Gastroesophageal sphincter (tissue), 4 donors: ENCODE measurements at places on chromosomes 7 and 10.

GRCh38 chr10:116835658-116836057 is 13.6 kb upstream of the ENO4 start:
- no peak for ATAC-seq
- no peaks in the 10 kb centered on the region for H3K27me3 ChIP-seq
- H3K4me3 ChIP-seq, result no peak overlapping the region
- no peak overlapping the region for H3K27ac ChIP-seq
- no peaks in the 10 kb centered on the region for H3K4me1 ChIP-seq

- ATAC-seq, result no peak
- H3K36me3 ChIP-seq, result no peaks in the 10 kb centered on the region
- no peaks in the 10 kb centered on the region for H3K4me1 ChIP-seq
- H3K27me3 ChIP-seq, result no peaks in the 10 kb centered on the region
- no peak overlapping the region for H3K4me3 ChIP-seq
Observed at GRCh38 chr10:22874189-22874854, 53.5 kb upstream of the ARMC3 start.

DNA sequence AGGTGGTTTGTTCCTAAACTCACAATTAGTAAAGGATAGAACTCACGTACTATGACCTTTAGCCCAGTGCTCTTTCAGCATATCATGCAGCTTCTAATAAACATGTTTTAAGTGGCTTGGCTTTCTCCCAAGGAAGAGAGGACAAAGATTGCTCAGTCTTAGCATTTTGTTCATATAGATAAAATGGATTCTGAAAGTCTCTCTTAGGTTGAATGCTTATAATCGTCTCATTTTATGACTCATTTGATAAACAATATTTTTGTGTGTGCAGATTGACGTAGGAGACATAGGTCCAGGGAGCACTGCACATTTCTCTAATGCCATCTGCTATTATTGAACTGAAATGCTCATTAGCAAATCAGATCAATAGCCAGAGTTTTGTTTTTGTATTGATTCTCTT is 44.8 kb downstream of the GNAT3 start:
- no peak for ATAC-seq
- no peaks in the 10 kb centered on the region for H3K36me3 ChIP-seq
- H3K4me3 ChIP-seq, result no peak overlapping the region
- H3K4me1 ChIP-seq, result no peaks in the 10 kb centered on the region

GRCh38 chr7:142313528-142313927 is 55.7 kb upstream of the PRSS58 start:
- H3K36me3 ChIP-seq, result no peaks in the 10 kb centered on the region
- H3K4me3 ChIP-seq, result no peak overlapping the region
- H3K27ac ChIP-seq, result no peak overlapping the region
- H3K27me3 ChIP-seq, result peaks cover 23% of the 10 kb centered on the region
- no peaks in the 10 kb centered on the region for H3K4me1 ChIP-seq

DNA sequence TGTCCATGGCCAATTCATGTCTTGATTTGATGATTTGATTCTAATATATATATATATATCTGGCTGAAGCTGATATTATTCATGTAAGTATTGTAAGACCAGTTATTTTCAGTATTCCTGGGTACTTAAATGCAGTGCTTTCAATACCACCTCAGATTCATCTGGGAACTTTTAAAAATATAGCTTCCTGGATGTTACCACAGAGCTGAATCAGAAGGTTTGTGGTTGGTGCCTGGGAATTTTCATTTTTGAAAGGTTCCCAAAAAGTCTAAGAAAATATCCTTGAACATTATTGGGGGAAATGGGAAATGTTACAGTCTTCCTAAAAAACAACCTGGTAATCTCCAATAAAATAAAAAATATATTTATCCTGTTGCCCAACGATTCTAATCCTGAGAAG is 10.7 kb upstream of the PPP3CB start:
- no peak for ATAC-seq
- H3K4me3 ChIP-seq, result no peak overlapping the region
- H3K36me3 ChIP-seq, result peaks cover 72% of the 10 kb centered on the region
- H3K27ac ChIP-seq, result no peak overlapping the region

- no peaks in the 10 kb centered on the region for H3K36me3 ChIP-seq
- no peak overlapping the region for H3K27ac ChIP-seq
- H3K4me1 ChIP-seq, result no peaks in the 10 kb centered on the region
- ATAC-seq, result no peak
- H3K27me3 ChIP-seq, result peaks cover 5% of the 10 kb centered on the region
- H3K4me3 ChIP-seq, result no peak overlapping the region
Observed at GRCh38 chr10:113310347-113310746, 242.5 kb upstream of the HABP2 start.

- no peaks in the 10 kb centered on the region for H3K4me1 ChIP-seq
- no peak overlapping the region for H3K27ac ChIP-seq
- no peak for ATAC-seq
- no peaks in the 10 kb centered on the region for H3K36me3 ChIP-seq
- H3K4me3 ChIP-seq, result no peak overlapping the region
Observed at GRCh38 chr7:44196450-44196872, 4.3 kb upstream of the YKT6 start.

DNA sequence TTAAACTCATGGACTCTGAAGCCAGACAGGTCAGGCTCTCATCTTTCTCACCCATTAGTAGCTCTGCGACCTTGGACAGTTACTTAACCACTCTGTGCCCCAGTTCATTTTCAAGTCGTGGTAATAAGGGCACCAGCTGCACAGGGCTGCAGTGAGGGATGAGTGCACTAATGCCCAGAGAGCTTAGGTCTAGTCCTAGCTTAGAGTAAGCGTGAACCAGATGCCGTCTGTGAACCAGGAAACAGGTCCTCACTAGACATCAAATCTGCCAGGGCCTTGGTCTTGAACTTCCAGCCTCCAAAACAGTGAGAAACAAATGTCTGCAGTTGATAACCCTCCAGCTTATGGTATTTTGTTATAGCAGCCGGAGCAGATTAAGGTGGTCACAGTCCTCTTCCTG is 222.4 kb upstream of the PFKP start:
- H3K27ac ChIP-seq, result no peak overlapping the region
- H3K4me1 ChIP-seq, result no peaks in the 10 kb centered on the region
- H3K36me3 ChIP-seq, result no peaks in the 10 kb centered on the region
- no peak overlapping the region for H3K4me3 ChIP-seq
- H3K27me3 ChIP-seq, result no peaks in the 10 kb centered on the region

GRCh38 chr10:118241229-118242137 is 100.6 kb downstream of the FAM204A start:
- peaks cover 6% of the 10 kb centered on the region for H3K4me1 ChIP-seq
- H3K27me3 ChIP-seq, result peaks cover 87% of the 10 kb centered on the region
- H3K4me3 ChIP-seq, result no peak overlapping the region
- no peak overlapping the region for H3K27ac ChIP-seq

DNA sequence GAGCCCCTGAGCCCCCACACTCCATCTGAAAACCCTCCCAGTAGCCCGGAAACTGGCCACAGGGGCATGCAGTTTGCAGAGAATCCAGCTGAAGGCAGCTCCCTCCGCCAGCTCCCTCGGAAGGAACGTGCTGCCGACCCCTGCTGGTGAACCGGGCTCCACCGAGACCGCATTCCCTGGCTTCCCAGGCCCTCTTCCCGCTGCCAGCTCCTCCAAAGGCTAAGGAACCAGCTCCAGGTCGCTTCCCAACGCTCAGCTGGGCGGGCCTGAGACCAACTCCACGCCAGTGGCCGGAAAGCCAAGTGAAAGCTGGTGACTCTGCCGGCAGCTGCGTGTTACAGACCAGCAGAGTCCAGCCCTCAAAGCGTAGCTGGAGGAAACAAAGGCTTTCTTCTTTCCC is 35.8 kb downstream of the GPER1 start:
- H3K27me3 ChIP-seq, result no peaks in the 10 kb centered on the region
- peak overlapping the region; percentile 87 for H3K27ac ChIP-seq
- H3K4me3 ChIP-seq, result no peak overlapping the region
- peak; percentile 99 for ATAC-seq
- peaks cover 16% of the 10 kb centered on the region for H3K36me3 ChIP-seq
